Right cardiac atrium (tissue), 5 donors: ENCODE measurements at places on chromosomes 2 and 18. TPM values are rescaled to one million over a fixed set of nuclear protein-coding genes. Genes with fewer than 3 reads are reported as not detected.

The OTOS gene
- total RNA-seq, result not detected

The SNTG2 gene
- 0.65 TPM for total RNA-seq

The SATB2 gene
- 1.7 TPM for total RNA-seq

The MCFD2 gene
- 103 TPM for total RNA-seq

DNA sequence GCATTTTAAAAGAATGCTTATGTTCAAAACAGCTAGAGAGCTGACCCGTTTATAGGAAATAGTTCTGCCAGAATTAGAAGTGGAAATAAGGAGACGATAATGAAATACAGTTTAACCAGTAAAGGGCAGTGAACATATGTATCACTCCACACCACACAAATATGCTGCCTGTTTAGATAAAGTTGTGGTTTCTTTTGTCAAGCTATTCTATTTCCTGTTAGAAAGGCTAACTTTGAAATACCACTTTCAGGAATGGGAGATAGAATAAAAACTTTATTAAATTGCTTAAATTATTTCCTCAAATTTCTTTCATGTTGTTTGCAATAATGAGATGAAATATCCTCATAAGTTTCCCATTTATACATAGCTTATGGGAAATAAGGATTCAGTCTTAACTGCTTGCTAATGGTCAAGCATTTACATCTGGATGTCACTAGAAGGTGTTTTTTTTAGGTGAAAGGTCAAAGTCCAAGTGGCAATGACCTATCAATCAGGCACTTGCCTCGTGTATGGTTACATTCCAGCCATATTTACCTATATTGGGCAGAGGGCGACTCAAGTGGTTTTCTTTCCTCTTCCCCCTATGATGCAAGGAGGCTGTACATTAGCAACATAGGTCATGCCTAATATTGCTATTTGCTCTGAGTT is 148.9 kb downstream of the ZEB2 start:
- no peak for DNase-seq

- no peak for DNase-seq
Observed at GRCh38 chr2:156088587-156088986, 243.9 kb downstream of the NR4A2 start.

DNA sequence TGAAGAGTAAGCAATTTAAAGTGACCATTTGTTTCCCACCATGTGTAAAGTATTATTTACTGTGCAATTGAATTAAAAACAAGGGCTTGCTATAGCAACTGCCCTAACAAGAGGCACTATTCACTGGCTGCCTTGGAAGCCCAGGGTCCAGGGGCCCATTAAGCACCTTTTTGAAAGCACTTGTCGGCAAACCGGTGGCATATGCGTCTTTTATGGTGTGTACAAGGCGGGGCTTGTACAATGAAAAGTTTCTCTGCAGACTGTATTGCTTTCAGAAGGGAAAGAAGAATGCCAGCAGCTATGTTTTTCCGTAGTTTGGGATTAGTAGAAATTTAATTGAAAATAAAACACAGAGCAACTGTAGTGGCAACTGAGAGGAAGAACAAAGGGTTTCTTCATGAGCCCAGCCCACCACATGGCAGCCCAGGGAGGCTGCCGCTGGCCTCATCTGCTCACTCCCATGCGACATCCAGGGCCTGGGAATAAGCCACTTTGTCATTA is 279.5 kb upstream of the PARD3B start:
- DNase-seq, result no peak

GRCh38 chr2:144663207-144663606 is 143.3 kb upstream of the ZEB2 start:
- DNase-seq, result no peak

GRCh38 chr2:176115883-176116813 is at the start of gene HOXD10:
Gene HOXD10, plus strand, starts transcription at chr2:176116778. Its CDS starts 56 bp downstream, at chr2:176116834.
- no peak for DNase-seq

- DNase-seq, result no peak
Observed at GRCh38 chr2:109311771-109312170, 182.8 kb downstream of the SH3RF3 start.

- DNase-seq, result no peak
Observed at GRCh38 chr18:49400398-49401072, 59.9 kb downstream of the DYM start.

GRCh38 chr2:23543302-23543701 is 158.3 kb downstream of the KLHL29 start:
- DNase-seq, result no peak

DNA sequence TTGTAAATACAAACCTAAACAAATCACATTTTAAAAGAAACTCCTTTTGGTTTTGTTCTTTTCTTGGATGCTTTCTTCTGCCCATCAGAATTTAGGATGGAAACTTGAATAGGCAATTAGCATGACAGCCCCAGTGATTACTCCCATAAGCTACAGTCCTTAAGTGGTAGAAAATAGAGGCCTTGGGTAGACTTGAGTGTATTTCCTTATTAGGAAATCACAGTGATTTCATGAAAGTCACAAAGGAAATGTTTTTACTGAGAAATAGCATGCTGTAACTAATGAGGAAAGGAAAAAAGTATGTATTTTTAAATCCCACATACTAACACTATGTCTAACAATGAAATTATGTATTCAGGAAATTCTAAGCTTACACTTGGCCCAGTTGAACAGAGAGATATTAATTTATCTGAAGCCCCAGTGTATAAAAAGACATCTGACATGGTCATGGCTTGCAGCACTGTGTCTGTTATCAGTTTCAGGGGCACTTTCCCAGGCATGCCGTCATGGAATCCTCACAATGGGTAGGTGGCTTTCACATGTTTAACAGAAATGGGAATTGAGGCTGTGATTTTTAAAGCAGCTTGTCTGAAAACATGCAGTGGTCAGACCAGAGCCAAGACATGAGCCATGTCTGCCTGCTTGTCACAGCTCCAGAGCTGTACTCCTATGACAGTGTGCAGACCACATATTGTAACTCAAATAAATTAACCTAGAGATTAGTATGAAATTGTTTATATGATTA is 79.7 kb upstream of the TRIB2 start:
- DNase-seq, result no peak

GRCh38 chr2:211141646-211142045 is 585.2 kb downstream of the CPS1 start:
- no peak for DNase-seq

DNA sequence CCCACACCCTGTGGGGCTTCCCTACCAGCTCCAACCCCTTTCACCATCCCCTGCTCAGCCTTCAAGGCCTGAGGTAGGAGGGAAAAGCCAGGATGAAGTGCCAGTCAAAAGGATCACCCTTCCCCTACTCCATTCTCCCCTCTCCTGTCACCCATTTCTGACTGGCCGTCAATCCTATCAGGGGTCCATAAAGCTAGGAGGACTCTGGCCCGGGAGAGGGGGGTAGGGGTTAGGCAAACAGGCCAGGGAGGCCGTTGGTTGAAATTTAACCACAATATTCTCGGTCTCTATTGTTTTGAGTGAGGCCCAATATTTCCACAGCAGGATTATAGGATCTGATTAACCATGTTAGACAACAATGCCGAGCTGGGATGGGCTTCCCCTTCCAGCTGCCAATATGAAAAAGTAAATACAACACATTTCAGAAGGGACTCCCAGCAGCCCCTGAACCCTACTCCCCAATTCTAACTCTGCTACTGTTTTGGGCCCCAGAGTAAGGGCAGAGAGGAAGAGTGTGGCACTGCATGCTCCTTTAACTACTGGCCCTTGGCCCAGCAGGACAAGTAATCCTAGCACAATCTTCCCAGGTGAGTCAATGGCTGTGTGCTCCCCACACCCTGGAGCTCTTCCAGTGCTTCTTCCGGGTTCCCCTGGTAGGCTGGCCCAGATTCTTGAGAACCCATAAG is 10.6 kb upstream of the IHH start:
- no peak for DNase-seq

DNA sequence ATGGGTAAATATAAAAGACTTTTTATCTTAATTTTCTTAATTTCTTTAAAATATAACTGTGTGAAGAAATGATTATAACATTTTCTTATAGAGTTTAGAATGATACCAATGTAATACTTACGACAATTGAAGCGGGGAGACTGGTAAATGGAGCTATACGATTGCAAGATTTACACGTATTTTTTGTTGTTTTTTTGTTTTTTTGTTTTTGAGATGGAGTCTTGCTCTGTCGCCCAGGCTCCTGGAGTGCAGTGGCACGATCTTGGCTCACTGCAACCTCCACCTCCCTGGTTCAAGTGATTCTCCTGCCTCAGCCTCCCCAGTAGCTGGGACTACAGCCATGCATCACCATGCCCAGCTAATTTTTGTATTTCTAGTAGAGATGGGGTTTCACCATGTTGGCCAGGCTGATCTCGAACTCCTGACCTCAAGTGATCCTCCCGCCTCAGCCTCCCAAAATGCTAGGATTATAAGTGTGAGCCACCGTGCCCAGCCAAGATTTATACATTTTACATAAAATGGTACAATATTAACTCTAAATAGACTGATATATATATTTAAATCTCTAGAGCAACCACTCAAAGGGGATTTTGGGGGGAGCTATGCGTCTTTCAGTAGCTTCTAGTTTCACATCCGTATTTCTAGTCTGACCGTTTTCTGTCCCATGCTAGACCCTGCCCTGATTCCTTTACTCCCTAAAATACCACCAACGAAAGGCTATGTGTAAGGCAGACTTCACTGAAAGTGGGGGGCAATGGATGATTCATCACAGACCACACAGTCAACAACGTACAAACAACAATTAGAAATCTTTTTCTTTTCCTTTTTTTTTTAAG is 28.2 kb upstream of the ATG16L1 start:
- no peak for DNase-seq

GRCh38 chr2:8529706-8530277 is 152.1 kb upstream of the ID2 start:
- DNase-seq, result no peak

GRCh38 chr2:32750880-32751279 is 123.0 kb downstream of the TTC27 start:
- no peak for DNase-seq

GRCh38 chr2:24209389-24210105 is 34.7 kb downstream of the FAM228A start:
- DNase-seq, result no peak

DNA sequence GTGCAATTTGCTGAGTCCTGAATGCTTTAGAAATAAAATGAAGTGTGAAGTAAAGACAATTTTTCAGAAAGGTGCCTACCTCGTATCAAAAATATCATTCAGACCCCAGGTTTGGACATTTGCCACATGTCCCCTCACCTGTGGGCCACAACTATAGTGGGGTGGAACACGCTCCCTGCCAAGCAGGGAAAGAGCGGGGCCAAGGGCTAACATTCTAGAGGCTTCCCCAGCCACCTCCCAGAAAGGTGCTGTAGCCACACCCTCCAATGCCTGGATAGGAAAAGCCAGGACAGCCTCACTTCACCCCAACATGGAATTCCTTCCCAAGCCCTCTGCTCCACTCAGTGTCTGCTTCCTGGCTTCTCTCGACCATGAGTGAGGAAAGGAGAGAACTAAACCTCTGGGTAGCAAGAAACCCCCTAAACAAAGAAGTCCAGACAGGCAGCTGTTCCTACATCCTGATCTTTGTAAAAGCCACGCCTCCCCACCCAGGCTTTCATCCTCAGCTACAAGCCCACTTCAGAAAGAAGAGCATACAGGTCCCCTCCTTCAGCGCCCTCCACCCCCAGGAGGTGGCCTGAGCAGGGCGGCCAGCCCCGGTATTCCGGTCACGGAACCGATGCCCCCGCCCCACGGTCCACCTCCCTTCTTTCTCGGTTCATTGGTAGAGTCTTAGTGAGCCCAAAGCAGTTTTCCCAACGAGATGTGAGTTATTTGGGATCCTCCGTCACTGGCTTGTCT is 2.1 kb downstream of the COL6A3 start:
- DNase-seq, result peak; percentile 68

DNA sequence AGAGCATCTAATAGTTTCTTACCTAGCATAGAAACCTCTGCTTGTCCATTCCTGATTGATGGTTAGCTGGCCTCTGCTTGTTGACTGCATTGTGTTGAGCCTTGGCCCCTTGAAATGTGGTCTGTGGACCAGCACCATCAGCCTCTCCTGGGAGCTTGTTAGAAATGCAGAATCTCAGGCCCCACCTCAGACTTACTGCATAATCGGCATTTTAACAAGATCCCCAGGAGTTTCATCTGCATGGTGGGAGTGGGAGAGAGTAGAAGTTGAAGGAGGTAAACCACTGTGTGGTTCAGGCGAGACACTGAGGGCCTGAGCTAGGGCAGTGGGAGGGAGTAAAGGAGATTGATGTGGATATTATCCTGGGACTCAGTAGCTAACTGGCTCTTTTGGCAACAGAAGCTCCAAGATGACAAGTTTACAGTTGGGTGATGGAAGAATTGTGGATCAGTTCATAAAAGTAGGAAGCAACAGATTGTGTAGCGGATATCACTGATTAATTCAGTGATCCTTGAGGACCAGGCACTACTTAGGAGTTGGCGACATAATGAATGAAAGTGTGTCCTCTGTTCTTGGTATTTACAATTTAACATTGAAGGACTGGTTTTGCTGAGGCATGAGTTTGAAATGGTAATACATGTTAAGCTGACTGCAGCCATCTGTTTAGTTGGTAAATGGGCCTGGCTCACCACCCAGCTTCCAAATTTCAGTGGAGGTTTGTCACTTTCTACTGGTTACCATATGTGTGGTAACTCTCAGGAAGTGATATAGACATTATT is 20.9 kb downstream of the PHLPP1 start:
- DNase-seq, result no peak

- DNase-seq, result peak; percentile 71
Observed at GRCh38 chr2:24304098-24304497, 56.2 kb downstream of the ITSN2 start.

- no peak for DNase-seq
Observed at GRCh38 chr2:191362841-191363240, 117.6 kb downstream of the MYO1B start.

DNA sequence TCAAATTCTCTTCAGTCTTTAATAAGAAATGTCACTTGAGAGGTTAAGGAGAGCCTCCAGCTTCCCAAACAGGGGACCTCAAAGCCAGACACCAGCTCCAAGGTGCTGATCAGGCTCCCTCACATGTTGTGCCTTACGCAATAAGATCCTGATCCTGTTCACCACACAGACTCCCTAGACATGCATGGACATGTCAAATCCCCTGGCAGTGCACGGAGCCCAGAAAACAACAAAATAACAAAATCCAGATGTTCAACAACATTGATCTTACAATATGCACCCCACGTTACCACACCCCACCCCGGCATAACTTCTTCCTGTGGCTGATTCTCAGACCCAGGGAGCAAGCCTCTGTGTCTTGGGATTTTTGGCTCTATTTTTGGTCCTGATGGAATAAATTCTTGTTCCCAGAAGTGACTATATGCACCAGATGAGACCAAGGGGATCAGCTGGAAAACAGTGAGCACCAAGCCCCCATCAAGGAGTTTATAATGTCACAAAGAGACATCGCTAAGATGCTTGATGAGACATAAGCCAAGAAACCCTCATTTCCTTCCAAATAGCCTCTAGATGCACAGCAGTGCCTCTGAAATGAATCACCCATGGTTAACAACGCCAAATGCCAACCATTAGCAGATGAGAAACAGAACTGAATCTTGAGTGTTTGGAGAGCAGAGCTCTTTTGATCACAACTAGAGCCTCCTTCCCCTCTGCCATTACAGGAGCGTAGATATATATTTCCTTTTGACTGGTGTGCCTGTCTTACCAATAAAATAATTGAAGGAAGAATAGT is 198.2 kb downstream of the PRKCE start:
- DNase-seq, result no peak

DNA sequence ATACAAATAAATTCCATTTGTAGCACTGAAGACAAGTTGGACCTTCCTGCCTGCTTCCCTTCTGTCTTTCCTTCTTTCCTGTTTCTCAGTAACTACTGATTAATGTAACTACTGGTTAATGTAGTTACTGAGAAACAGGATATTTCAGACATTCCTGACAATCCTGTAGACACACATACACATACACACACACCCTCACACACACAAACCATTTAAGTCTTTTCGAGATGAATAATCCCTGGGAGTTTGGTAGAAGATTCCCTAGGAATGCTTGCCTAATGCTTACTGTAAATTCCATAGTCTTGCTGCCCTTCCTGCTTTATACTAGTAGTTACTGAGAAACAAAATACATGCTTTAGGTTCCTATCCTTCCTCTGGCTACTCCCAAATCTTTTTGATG is 83.9 kb downstream of the PIK3C3 start:
- no peak for DNase-seq
